ENCODE measurements at places on chromosomes 11 and 22. TPM values are rescaled to one million over a fixed set of nuclear protein-coding genes. Genes with fewer than 3 reads are reported as not detected.
A peak's percentile ranks its signal among the peaks of the same experiment; 100 is the strongest.

ANO5 gene
- total RNA-seq, result 16.8 TPM

DNA sequence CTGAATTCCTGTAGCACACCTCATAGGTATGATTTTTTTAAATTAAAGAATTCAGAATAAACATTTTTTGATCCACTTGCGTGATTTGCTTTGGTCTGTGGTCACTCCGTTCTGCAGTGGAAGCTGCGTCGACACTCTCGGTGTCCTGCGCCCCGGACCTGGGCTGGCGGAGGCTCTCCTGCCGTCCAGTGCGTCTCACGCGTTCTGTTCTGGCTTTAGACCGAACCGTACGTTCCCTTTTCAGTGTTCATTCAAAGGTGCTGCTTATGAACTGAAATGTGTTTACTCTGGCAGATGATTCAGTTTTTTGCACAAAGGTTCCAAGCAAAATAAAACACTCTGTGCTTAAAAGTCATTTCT, 38.2 kb downstream of the CTTN start:
- H3K4me1 ChIP-seq, result no peaks in the 10 kb centered on the region
- no peak overlapping the region for H3K4me3 ChIP-seq
- no peak for DNase-seq
- H3K36me3 ChIP-seq, result peaks cover 56% of the 10 kb centered on the region
- no peak overlapping the region for H3K27ac ChIP-seq

- H3K4me3 ChIP-seq, result no peak overlapping the region
- peak; percentile 84 for DNase-seq
- peaks cover 100% of the 10 kb centered on the region for H3K4me1 ChIP-seq
- no peaks in the 10 kb centered on the region for H3K27me3 ChIP-seq
- H3K36me3 ChIP-seq, result no peaks in the 10 kb centered on the region
These were observed 12.9 kb downstream of the ARHGEF17 start for GRCh38 chr11:73320763-73321603.

DNA sequence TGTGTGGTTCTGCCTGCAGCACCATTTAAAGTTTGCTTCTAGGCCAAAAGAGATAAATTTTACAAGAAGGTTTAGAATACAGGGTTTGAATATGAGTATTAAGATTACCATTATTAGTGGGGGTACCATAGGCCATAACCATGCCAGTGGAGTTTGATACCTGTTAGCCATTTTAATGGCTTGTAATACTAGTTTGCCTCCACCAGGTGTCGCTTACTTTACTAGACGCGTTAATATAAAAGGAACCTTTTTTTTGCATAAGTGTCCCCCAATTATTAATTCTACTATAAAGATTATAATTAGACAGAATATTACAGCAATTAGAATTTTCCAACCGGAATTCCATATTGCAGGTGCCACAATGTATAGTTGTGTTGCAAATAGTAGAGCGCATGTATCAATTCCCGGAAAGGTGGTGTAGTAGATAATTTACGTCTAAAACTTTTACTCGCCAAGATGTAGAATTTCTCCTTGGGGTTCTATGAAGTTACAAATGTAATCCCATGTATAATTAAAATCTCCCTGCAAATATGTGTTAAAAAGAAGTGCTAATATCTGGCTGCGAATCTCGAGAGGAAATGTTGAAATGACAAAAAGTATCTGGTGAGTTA, 16.1 kb downstream of the MS4A6E start:
- H3K4me3 ChIP-seq, result no peak overlapping the region
- H3K36me3 ChIP-seq, result no peaks in the 10 kb centered on the region
- no peaks in the 10 kb centered on the region for H3K4me1 ChIP-seq
- no peaks in the 10 kb centered on the region for H3K27me3 ChIP-seq
- DNase-seq, result no peak
- no peak overlapping the region for H3K27ac ChIP-seq

- peak overlapping the region; percentile 95 for H3K4me3 ChIP-seq
- H3K4me1 ChIP-seq, result peaks cover 81% of the 10 kb centered on the region
- H3K36me3 ChIP-seq, result peaks cover 40% of the 10 kb centered on the region
- no peaks in the 10 kb centered on the region for H3K27me3 ChIP-seq
- DNase-seq, result no peak
- H3K27ac ChIP-seq, result peak overlapping the region; percentile 99
These were observed 1.2 kb downstream of the ILK start for GRCh38 chr11:6604790-6605189.

Measured in sigmoid colon (tissue), 7 donors.